Astrocyte of the cerebellum (primary cell): ENCODE measurements at places on chromosomes 4 and X.

GRCh38 chr4:139584784-139585183 lies 28.8 kb upstream of the SETD7 start:
- DNase-seq, result no peak

GRCh38 chr4:8441499-8442091 lies 1.0 kb downstream of the TRMT44 start:
- DNase-seq, result no peak

DNA sequence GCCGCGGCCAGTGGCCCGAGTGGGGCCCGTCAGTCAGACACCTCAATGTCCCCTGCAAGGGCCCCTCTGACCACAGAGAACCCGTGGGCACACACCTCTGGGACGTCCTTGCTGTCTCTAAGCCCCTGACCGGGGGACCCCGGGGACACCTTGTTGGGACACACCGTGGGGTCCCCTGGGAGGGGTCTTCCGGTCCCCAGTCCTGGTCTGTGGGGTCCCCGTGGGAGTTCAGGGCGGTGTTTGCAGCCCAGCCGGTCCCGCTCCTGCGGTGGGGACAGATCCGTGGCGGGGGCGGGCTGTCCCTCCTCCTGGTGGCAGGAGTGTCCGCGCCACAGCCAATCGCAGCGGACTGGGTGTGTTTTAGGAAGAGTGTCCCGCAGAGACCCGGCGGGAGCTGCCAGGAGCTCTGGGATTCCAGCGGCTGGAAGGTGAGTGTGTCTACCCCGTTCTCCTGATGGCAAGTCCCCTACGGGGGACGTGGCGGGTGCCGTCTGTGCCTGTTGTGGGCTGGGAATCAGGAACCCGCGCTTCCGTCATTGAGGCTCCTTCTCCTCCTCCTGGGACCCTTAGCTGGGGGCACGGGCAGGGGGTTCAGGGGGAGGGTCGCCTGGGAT lies 5.1 kb upstream of the PLCXD1 start:
- DNase-seq, result no peak

DNA sequence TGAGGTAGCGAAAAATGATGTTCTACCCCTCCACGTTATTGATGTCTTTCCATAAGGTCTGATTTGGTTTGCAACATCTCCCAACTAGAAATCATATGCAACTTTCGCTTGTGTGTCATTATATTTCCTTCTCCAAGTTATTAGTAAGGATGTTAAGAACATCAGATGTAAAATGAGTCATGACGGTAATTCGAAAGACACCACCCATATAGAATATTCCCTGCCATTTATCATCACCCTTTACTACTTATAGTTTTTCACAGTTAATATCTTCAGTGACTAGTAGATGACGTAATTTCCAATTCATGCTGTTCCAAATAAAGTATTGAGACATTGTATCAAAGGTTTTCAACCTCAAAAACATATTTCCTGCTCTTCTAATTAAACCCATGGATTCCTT lies 146.7 kb upstream of the MAP3K15 start:
- no peak for DNase-seq

GRCh38 chr4:95985791-95986550 lies 146.1 kb downstream of the PDHA2 start:
- no peak for DNase-seq

GRCh38 chr4:5220028-5220427 lies 168.7 kb downstream of the STK32B start:
- no peak for DNase-seq

DNA sequence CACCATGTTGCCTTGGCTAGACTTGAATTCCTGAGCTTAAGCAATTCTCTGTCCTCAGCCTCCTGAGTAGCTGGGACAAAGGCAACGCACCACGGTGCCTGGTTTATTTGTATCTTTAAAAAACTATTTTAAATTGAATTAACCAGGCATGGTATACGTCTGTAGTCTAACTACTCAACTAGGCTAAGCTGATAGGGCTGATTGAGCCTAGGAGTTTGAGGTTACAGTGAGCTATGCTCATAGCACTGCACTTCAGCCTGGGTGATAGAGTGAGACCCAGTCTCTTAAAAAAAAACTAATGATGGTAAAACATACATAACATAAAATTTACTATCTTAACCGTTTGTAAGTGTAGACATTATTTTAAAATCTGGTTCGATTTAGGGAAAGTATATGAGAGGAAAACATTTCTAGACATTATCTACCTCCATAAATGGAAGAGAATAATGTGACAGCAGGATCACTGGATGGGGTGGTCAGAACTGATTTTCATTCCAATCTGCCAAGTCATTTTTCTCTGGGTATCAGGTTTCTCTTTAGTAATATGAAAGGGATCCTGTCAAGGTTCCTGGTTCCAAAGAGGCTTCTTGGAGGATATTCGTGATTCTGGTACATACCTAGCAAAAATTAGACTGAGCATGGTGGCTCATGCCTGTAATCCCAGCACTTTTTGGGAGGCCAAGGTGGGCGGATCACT lies 8.7 kb upstream of the ITGB1BP2 start:
- peak; percentile 15 for DNase-seq

DNA sequence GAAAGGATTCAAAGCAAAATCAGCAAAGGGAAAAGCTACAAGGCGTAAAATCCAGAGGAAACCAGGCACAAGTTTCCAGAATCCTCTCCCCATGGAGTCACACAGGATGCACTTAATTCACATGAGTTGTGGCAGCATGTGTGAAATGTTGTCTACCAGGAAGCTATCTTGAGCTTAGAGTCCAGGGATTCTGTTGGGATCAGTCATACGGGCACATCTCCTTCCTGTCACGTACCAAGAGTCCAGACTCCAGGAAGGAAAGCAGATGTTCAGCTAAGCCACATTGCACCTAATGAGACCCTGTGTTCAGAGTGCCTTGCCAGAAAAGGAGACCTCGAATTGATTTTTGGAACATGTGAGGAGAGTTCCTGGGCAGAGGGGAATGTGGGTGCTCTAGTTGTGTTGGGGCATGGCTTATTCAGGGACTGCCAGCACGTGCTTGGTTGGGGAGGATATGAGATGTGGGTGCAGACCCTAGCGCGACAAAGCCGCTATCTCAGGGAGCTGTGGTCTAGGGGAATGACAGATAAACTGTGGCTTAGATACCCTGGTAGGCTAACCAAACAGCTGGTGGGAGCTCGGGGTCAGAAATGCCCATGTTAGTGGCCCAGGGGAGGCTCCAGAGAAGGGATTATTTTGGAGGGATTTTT lies 70.0 kb downstream of the EVC start:
- DNase-seq, result no peak

DNA sequence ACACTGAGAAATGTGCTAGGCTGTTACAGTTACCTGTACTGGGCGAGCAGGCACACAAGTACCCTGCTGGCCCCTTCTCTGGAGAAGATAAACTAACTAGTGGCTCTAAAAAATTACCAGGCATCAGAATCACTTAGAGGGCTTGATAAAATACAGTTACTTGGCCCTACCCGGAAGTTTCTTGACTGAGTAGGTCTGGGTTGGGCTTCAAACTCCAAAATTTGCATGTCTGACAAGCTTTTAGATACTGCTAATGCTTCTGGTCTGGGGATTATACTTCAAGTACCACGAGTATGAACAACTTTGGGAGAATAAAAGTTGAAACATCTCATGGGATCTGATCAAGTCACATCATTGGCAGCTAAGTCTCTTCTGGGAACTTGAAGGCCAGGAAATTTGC lies 30.8 kb downstream of the CEP135 start:
- DNase-seq, result no peak

DNA sequence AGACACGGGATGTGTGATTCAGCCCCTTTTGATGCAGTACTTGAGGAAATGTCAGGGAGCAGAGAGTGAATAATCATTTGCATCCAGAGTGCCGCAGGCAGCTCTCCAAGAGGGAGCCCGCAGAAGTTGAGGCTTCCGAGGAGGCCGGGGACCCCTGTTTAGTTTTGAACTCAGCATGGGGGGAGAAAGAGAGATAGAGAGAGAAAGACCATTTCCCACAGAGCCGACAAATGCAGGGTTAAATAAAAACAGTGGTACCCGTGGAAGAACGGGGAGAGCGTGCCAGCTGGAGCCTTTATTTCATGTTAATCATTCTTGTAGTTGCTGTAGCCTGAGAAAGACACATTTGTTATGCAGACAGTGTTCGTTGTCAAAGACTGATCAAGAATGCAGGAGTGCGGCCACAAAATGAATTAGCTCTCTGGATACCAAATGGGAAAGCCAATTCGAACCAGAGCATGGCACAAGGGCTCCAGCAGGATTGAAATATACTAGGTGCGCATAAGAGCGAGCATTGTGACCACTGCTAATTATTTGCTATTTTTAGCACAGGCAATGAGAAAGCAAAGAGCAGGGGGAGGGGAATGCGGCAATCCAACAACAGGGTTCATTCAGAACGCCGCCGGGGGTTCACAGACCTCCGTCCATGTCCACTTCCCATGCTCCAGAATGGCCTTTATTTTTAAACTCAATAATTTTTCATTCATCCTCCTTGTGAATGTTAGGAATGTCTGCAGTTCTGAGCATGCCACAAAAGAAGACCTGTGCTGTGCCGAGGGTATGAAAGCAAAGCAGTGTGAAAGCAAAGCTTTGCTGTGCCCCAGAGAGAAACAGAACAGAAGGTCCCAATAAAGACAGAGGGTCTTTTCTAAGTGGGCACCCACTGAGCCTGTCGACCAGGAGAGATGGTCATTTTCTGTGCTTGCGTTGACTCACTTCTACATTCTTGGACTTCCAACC lies 243.9 kb upstream of the VCX3A start:
- DNase-seq, result peak; percentile 0

GRCh38 chr4:16066586-16067128 lies 17.2 kb downstream of the PROM1 start:
- DNase-seq, result no peak

GRCh38 chr4:13907255-13907751 lies 279.8 kb upstream of the BOD1L1 start:
- DNase-seq, result peak; percentile 85

DNA sequence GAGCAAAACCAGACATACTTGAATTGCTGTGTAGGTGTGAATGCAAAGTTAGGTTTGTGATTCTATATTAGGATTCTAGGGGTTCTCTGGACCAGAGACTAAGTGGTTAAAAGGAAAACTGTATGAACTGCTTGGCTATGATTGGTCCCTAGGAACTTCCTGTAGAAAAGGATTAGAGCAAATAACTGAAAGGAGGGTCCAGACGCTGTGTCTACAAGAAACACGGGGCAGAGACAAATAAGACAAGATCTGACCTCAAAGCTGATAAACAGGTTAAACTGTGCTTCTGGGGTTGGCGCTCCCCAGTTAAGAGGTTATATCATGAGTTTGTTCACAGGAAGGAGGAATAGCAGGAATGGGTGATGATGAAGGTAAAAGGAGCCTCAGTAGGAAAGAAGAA lies 183.6 kb downstream of the MGST2 start:
- no peak for DNase-seq
